ENCODE measurements at places on chromosomes 4 and X.

GRCh38 chrX:77276742-77277141 is 170.4 kb upstream of the FGF16 start:
- DNase-seq = no peak

DNA sequence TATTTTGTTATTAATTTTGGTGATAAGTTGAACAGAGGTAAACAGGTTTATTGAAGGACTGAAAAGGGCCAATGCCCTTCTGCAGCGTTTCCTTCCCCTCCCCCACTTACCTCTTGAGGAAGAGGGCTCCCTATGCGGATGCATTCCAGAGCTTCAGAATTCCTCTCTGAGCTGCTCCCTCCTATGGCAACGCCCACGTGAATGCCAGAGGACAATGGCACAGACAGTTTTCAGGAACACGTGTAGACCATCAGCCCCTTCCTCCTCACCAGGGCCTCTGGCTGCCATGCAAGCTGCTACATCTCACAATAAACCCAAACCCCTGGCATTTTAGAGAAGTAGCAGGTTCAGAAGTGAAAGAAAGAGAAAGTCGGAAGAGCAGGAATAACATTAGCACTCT is 127.9 kb downstream of the CHRDL1 start:
- DNase-seq = no peak

- no peak for DNase-seq
Measured at GRCh38 chrX:22037225-22037624, 5.1 kb downstream of the PHEX start.

DNA sequence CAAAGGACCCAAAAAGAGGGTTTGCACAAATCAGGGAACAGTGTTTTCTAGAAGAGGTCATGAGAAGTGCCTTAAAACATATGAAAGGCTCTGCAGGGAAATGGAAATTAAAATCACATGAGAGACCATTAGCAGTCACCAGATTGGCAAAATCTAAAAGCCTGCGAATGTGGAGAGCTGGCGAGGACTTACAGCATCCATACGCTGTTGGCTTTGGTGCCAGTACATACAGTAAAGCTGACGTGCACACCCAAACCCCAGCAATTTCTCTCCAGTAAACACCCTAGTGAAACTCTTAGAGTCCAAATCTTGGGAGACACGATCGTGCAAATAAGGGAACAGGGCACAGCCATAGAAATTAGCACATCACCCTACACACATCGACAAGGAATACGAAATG is 25.4 kb upstream of the PPP2R2C start:
- DNase-seq = peak; percentile 19

DNA sequence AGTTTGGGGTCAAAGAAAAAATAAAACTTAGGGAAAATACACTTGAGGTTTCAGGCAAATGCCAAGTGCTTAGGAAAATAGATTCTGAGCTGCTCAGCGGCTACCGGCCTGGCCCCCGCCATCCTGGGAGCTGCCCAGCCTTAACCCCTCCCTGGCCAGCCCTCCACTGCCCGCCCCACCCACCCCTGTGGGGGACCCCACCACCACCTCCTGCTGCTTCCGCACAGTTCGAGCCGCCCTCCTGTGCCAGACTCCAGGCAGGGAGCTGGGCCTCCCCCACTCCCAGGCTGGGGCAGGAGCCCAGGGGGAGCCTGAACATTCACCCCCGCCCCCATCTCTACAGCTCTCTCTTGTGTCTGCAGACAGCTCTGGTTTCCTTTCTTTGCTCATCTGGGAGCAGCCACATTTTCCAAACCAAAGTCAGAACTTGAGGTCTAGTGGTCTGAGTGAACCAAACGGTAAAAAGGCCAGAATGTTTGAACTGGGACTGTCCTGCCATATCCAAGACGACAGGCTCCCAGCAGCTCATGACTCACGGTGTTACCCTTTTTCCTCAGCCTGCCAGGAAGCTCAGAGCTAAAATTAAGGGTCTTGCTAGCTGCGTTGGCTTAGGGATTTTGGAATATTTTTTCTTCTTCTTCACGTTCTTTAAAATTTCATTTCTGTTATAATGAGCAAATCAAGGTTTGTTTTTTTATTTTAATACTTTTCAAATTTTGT is 4.7 kb upstream of the FGFR3 start:
- DNase-seq = no peak

DNA sequence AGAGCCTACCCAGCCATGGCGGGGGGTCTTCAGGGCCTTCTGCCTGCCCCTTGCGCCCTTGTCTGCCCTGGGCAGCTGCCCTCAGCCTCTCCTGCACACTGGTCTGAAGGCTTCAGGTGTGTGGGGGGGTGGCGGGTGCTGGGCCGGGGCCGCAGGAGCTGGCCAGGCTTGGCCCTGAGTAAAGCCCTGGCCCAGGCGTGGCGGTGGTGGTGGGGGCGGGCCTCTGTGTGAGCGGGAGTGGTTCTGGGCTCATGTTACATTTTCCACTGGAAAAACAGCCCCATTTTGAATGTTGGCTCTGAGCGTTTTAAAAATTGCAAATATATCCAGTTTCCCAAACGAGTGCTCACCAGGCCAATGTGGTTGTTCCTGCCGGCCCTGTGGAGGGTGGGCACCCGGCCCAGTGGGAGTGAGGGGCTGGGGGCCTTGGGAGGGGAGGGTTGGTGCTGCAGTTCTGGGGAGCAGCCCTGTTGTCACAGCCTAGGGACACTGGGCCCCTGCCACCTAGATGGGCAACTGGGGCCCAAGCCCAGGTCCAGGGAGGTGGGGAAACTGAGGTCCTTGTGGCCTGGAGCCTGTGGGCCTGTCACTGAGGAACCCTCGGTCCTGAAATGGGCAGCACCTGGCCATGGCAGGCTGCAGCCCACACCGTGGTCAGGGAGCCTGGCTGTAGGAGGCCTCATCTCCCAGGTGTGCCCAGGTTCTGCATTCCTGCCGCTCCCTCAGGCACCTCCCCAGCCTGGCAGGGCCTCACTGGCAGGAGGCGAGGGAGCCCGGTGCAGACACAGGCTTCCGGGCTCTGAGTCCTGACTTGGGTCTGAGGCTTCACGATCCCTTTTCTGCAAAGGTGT is 28.3 kb downstream of the FGFRL1 start:
- no peak for DNase-seq
